ENCODE measurements at places on chromosomes 2 and 18.
A peak's percentile ranks its signal among the peaks of the same experiment; 100 is the strongest.

DNA sequence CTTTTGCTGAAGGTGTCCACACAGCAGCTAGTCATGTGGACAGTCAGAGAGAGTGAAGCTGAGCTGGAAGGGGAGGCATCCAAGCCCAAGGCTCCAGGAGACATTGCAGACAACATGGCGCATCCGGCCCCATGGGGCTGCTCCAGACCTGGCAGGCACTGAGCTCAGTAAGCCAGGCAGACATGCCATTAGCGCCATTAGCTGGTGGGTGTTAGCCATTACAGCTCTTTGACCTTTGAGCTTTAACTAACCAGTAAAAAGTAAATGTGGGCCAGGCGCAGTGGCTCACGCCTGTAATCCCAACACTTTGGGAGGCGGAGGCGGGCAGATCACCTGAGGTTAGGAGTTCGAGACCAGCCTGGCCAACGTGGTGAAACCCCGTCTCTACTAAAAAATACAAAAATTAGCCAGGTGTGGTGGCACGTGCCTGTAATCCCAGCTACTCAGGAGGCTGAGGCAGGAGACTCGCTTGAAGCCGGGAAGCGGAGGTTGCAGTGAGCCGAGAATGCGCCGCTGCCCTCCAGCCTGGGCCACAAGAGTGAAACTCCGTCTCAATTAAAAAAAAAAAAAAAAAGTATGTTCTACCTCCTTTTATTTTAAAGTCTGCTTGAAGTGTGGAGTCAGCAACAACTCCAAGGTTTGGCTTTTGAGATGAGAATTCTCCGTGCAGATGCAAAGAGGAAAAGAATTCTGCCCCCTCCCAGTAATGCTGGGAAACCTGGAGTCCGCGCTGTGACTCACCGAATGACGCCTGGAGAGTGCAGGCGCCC lies 69.4 kb downstream of the TWSG1 start:
- no peak for DNase-seq

DNA sequence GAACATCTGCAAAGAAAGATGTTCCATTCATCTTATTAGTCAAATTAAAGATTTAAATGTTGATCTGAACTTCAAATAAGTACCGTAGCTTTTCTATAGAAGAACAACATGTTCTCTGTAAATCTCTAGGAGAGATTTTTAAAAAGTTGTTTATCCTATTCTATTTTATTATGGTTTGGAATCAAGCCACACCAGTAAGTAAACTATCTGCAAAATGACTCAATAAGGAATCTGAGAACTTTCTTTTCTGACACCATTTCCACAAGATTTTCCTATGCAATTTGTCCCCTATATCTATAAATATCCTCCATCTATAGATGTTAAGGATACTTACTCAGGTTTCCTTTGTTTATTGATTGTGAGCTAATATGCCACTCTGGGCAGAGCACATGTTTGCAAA lies 736.6 kb downstream of the CBLN2 start:
- no peak for DNase-seq

GRCh38 chr2:157722580-157723234 lies 94.0 kb upstream of the ACVR1C start:
- no peak for DNase-seq

DNA sequence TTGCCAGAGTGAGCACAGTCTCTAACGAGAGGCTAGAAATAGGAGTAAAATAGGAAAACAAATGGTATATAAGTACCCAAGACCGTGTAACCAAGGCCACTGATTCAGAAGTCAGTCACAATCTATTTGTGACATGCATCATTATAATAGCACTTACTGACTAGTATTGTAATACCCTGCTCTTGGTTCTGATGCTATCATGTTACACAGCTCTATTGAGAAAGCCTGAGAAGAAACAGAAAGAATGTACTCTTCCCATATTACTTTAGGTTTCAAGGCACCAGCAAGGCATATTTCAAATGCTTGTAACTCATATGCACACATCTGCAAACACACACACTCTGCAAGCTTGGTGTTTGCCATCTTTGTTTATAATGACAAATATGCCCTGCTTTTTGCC lies 746.4 kb downstream of the SLC4A3 start:
- no peak for DNase-seq

DNA sequence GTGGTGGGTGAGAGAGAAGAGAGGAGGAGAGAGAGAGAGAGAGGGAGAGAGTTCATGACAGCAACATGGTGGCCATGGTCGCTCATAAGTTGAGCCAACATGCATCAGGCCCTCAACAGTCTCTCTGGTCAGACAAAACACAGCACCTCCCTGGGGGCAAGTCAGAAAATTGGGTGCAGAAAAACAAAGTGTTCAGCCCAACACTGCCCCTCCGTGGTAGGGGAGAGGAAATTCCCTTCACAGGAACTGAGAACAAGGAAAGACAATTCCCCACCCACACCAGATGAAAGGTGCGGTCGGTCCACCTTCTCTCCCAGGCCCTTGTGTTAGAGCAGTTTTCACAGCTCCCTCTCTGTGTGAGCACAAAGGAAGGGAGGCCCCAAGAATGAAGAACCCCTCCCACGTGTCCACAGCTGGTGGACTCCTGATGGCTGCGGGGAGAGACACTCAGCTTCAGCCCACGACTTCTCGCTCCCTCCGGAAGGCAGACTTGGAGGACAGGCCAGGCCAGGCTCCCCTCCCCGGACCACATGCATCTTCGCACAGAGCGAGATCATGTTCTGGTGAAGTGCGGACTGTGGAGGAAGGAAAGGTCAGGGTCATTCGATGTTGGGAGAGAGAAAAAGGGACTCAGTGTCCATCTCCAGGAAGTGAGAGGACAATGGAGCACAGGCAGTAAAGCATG lies 181.7 kb downstream of the ANAPC1 start:
- DNase-seq: peak; percentile 6

DNA sequence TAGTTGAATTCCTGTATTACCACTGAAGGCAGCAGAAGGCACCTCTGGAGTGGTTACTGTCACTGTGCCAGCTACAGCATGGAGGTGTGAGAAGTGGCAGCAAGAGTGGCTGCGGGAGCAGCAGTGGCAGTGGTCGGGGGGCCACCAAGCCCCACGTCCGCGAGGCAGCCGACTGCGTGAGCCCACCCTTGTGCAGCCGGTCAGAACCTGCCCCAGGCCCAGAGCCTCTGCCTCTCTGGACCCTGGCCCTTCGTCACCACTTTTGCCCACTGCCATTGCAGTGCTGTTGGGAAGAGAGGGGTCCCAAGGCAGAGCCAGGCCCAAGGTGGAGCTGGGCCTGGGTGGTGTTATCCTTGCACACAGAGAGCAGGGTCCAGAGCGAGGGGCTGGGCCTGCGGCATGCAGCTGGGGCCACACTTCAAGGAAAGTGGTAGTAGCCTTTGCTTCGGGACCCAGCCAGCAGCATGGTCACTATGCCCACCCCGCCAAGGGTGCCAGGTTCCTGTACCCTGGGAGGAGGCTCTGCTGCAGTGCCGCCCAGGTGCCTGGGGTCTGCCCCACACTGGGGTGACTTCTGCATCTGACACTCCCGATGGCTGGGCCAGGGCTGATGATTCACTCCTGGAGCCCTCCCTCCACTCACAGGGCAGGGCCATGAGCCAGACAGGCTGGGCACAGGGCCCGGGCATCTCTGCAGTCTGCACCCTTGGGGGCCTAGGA lies 450.1 kb upstream of the LRATD1 start:
- no peak for DNase-seq

DNA sequence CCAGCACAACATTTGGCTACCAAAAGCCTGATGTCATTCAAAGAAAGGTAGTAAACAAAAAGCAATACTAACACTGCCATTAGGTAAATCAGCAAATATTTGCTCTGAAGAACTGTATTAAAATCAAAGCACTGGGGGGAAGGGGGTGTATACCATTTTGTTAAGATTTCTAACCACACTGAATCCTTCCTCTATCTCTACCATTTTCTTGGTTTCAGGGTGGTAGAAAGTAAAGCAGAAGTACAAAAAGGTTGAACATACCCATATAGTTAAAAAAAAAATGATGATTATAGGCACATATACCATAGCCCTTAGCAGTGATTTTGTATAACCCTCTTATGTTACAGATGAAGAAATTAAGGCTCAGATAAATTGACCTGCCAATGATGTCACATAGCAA lies 437.6 kb downstream of the ZEB2 start:
- DNase-seq: no peak

- DNase-seq: no peak
These were observed 122.2 kb upstream of the PXDN start for GRCh38 chr2:1866402-1867111.

DNA sequence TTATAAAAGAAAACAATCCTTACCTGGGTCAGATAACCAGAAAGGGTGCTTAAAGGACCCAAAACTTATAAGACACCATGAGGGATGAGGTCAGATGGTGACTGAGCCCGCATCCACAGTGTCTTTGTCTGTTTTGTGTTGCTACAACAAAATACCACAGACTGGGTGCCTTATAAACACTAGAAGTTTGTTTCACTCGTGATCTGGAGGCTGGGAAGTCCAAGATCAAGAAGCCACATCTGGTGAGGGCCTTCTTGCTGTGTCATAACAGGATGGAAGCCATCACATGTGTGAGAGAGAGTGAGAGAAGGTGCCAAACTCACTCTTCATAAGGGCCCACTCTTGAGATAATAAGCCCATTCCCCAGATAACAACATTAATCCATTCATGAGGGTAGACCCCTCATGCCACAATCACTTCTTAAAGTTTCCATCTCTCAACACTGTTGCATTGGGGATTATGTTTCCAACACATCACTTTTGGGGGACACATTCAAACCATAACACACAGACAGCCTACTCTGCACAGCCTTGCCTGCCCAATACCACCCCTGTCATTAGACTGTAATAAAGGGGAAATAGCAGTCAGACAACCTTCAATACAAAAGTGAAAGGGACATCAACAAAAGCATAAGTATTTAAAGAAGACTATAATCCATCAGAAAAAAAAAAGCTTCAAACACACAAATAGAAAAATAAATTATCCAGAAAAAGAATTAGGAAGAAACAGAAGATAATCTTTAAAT lies 249.8 kb downstream of the ANAPC1 start:
- no peak for DNase-seq

DNA sequence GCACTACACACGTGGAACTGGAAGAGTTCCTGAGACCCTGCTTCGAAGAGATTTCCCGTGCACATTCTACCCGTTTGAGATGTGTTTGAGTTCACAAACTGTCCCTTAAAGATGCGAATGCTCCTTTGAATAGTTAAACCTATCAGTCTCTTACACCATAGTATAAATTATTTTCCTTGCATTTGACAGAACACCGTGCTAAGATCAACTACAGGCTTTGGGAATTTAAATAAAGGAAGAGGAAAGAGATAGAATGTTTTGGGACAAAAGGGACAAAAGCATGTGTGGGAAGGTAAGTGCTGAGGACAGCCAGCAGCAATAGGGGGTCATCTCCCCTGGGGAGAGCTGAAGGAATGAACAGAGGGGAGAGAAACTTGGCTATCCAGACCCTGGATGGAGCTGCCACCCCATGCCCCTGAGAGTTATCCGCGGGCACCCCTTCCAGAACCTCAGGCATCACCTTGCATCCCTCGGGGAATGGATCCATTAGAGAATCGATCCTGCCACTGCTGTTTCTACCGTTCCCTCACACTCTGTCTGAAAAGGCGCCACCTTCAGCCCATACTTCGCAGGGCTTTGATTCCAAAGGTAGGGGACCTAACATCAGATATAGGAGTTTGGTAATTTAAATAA lies 888 bp upstream of the ADCY3 start:
- no peak for DNase-seq

GRCh38 chr2:99422599-99422998 lies 67.2 kb downstream of the REV1 start:
- DNase-seq: no peak

- DNase-seq: no peak
These were observed 43.0 kb upstream of the BCL11A start for GRCh38 chr2:60596411-60596810.

- DNase-seq: no peak
These were observed 31.4 kb downstream of the CAPN13 start for GRCh38 chr2:30775833-30776232.

DNA sequence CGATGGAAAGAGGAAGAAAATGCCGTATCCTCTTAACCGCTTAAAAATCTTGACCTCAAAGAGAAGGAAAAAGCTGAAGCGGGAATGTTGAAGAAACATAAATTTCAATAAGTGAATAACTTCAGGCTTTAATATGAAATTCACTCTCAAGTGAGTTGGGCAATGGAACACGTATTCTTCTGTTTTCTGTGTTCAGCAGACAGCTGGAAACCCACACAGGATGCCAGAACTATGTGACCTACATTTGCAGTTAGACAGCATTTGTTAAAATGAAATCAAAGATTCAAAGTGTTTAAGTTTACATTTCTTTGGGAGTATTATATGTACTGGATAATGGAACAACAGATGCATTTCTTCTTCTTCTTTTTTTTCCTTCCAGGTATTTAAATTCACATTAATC lies 80.5 kb upstream of the SPATS2L start:
- DNase-seq: no peak

DNA sequence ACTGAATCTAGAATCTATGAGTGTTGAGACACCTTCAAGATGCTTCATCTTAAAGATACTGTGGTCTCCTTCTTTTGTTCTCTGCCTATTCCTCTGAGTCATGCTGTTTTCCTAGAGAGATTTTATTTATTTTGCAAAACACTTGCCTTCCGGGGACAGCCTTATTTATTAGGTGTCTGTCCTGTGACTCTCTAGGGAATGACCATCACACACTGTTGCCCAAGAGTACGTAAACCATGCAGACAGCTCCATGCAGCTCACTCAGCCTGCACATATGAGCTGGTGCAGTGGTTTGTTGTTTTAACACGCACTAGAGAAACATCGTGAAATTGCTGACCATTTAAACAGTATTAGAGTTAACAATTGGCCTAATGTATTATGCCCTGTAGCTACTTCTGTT lies 12.4 kb upstream of the ADCYAP1 start:
- no peak for DNase-seq

GRCh38 chr2:117351396-117351795 lies 463.1 kb upstream of the DDX18 start:
- DNase-seq: no peak

- no peak for DNase-seq
These were observed 12.7 kb upstream of the PTPN4 start for GRCh38 chr2:119746836-119747686.

DNA sequence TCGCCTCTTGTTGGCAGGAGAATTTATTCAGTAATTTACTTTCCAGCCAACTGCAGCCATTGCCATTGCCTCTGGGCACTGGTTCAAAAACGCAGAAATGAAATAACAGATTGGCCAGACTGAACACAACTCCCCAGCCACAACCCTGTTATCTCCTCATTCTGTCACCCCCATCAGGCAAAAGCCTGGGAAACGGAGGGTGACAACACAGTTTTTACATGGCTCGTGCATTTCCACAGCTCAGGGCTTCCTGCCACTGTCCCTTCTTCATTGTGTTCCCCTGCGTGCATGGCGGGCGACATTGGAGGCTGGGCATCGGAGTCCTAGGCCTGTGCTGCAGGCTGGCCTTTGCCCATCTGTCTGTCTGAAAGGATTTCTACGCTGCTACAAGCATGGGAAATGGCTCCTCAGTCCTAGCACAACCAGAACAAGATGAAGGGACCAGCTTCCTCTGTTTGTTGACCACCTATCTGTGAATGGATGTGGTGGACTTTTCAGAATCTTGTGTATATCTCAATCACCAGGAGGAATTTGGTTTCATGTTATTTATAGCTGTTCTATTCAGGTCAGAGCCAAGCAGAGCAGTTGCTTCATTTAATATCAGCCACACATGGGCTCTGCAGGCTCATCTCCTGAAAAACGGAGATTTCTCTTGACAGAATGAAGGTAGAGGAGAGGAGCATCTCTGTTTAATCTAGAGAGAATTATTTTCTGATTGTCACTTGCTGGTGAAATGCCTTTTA lies 107.0 kb downstream of the MGAT5 start:
- no peak for DNase-seq

GRCh38 chr2:227890495-227891079 lies 19.2 kb downstream of the DAW1 start:
- DNase-seq: peak; percentile 51
